ENCODE measurements at places on chromosomes 7 and 10. TPM values are rescaled to one million over a fixed set of nuclear protein-coding genes. Genes with fewer than 3 reads are reported as not detected.

Gene NPY4R2
- polyA plus RNA-seq = not detected

Gene STX1A
- polyA plus RNA-seq = 0.37 TPM

Gene CPA2
- not detected for polyA plus RNA-seq

Gene DKK1
- not detected for polyA plus RNA-seq

DNA sequence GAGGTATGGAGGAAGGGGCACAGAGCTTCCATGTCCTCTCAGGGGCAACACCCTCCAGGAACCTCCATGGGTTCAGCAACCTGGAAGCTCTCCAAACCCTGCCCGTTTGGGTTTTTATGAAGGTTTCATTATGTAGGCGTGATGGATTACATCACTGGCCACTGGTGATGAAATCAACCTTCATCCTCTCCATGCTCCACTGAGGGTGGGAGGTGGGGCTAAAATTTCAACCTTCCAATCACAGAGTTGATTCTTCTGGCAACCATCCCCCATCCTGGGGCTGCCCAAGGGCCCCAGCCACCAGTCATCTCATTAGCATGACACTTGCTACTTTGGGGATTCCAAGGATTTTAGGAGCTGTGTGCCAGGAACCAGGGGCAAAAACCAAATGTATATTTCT lies 90.1 kb downstream of the TEX36 start:
- H3K4me3 ChIP-seq = no peak overlapping the region
- H3K27ac ChIP-seq = no peak overlapping the region
- no peaks in the 10 kb centered on the region for H3K36me3 ChIP-seq
- DNase-seq = no peak
- no peaks in the 10 kb centered on the region for H3K4me1 ChIP-seq

- H3K27me3 ChIP-seq = peaks cover 40% of the 10 kb centered on the region
- no peaks in the 10 kb centered on the region for H3K36me3 ChIP-seq
- peaks cover 15% of the 10 kb centered on the region for H3K4me1 ChIP-seq
- no peak for DNase-seq
These were observed 3.8 kb upstream of the NRCAM start for GRCh38 chr7:108459922-108460551.

DNA sequence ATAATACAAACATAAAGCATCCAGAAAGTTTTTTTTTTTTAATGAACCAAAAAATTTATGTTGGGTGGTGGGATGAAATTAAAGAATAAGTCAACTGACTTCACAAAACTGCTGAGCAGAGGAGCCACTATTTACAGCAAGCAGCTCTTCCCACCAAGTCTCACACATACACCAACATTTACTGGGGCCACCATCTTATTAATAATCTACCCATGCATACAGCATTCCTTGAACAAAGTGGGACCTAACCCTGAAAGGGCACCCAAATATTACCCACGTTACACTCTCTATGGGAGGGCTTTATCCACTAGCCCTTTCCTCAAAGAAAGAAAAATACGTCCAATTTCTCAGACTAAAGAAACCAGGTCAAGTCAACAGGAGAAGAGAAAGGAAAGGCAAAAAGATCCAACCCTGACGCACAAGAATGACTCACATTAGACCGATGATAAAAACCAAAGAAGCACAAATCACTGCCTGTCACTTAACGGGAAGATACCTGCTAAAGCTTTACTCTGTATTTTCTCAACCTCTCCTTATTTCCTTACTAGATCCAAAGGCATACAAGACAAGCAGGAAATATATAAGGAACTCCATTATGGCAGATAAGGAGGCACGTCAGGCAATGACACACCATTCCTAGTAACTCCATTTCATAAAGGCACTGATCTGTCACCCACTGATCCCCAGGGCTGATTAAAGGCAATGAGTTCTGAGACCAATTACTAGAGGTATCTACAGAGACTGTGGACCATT lies 141.8 kb upstream of the ASAH2 start:
- no peak for DNase-seq
- peaks cover 49% of the 10 kb centered on the region for H3K4me1 ChIP-seq
- no peak overlapping the region for H3K27ac ChIP-seq
- H3K36me3 ChIP-seq = no peaks in the 10 kb centered on the region
- H3K27me3 ChIP-seq = no peaks in the 10 kb centered on the region

DNA sequence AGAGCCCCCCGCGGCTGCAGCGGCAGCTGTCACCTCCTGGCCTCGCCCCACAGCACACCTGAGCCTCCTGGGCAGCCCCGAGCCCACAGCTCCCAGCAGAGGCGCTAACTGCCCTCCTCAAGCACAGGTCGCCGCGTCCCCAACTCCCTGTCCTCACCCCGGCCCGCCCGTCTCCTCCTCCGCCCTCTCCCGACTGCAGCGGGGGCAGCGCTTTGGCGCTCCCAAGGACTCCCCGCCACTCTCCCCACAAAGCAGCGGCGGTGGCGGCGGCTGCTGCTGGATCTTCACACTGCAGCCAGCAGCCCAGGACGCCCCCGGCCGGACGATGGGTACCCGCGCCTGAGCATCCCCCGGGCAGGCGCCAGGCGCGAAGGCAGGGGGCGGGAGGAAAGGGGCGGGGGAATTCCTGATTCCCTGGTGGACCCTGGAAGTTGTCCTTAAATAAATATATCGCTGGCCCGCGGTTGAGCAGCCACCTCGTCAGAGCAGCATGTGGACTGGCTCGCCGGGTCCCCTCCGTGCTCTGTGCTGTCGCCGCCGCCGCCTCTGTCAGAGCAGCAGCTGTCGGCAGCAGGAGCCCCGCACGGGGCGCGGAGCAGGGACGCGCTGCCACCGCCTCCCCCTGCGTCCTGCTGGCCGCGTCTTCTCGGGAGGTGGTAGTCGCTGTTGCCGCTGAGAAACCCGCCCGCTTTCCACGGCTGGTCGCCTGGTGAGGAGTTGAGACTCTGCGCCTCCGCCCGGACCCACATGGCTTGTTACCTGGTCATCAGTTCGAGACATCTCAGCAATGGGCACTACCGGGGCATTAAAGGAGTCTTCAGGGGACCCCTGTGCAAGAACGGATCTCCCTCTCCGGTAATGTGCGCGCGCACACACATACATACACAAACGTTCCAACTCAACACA lies at the start of gene ZNF804B:
ZNF804B (plus strand) TSS at position 471 of the 906 bp plus-strand sequence; CDS start at position 748, 277 bp downstream.
- no peak within 1 kb of the TSS for H3K4me3 ChIP-seq
- DNase-seq = no peak
- no peak within 1 kb of the TSS for H3K27ac ChIP-seq
- H3K27me3 ChIP-seq = peaks cover 69% of the 10 kb centered on the region
- no peaks in the 10 kb centered on the region for H3K4me1 ChIP-seq

- H3K4me3 ChIP-seq = no peak overlapping the region
- no peak overlapping the region for H3K27ac ChIP-seq
- no peaks in the 10 kb centered on the region for H3K4me1 ChIP-seq
- no peaks in the 10 kb centered on the region for H3K36me3 ChIP-seq
- no peak for DNase-seq
- H3K27me3 ChIP-seq = no peaks in the 10 kb centered on the region
These were observed 70.6 kb downstream of the MCMBP start for GRCh38 chr10:119801998-119802538.

DNA sequence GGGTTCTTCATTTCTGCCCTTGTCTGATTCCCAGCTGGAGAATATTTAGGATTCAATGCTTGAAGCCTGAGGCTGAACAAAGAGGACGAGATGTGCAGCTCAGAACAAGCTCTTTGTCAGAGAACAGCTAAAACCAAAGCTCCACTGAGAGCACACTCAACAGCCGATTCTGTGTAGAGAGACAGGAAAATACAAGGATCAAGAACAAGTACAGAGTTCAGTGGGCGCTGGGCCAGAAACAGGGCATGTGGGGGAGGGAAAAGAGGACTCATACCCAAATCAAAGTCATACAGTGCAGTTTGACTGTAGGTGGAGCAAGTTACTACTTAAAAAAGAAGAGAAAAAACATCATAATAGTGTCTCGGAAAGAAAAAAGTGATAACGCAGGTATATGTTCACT lies at the start of gene AGMO:
AGMO (minus strand) TSS at position 181 of the 400 bp plus-strand sequence.
- no peaks in the 10 kb centered on the region for H3K27me3 ChIP-seq
- H3K4me1 ChIP-seq = no peaks in the 10 kb centered on the region
- no peak for DNase-seq
- no peaks in the 10 kb centered on the region for H3K36me3 ChIP-seq
- H3K4me3 ChIP-seq = no peak within 1 kb of the TSS
- H3K27ac ChIP-seq = no peak within 1 kb of the TSS

DNA sequence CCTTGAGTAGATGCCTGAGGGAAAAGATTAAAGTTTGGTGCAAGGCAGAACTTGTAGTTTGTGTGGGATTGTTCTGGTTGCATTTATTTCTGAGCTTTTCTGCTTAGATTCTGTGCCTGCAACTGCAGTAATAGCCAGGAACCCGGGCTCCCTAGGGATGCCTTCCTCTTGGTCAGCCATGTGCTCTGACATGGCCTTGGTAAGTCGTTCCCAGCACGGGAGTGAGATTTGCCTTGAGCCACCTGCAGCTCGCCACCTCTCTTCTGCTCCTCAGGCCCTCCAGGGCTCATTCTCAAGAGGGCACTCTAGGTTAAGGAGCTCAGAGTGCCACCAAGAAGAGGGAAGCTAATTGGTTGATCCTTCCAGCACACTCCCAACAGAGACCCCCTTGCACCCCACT lies 350.6 kb upstream of the MKI67 start:
- H3K27ac ChIP-seq = no peak overlapping the region
- H3K4me3 ChIP-seq = no peak overlapping the region
- H3K27me3 ChIP-seq = no peaks in the 10 kb centered on the region

DNA sequence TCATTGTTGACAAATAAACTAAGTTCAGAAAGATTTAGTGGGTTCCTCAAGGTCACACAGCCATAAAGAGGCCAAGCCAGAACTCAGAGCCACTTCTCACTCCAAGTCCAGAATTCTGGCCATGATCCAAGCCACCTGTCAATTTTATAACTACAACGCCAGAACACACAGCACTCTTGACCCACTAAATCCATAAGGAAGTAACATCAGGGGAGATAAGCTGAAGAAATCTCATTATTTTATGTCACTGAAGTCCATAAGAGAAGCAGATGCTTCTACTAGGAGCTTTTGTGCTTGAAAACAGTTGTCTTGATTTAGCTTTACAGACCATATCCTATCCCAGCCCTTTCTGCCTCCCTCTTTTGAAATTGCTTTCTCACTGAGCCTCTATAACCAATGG lies 15.9 kb downstream of the ADAM12 start:
- no peak overlapping the region for H3K27ac ChIP-seq
- no peaks in the 10 kb centered on the region for H3K27me3 ChIP-seq
- no peak for DNase-seq
- no peaks in the 10 kb centered on the region for H3K36me3 ChIP-seq
- H3K4me1 ChIP-seq = no peaks in the 10 kb centered on the region
- no peak overlapping the region for H3K4me3 ChIP-seq

GRCh38 chr10:113991091-113991860 lies 52.4 kb upstream of the ADRB1 start:
- DNase-seq = no peak
- H3K4me3 ChIP-seq = no peak overlapping the region
- H3K36me3 ChIP-seq = no peaks in the 10 kb centered on the region
- peaks cover 45% of the 10 kb centered on the region for H3K4me1 ChIP-seq
- no peaks in the 10 kb centered on the region for H3K27me3 ChIP-seq

DNA sequence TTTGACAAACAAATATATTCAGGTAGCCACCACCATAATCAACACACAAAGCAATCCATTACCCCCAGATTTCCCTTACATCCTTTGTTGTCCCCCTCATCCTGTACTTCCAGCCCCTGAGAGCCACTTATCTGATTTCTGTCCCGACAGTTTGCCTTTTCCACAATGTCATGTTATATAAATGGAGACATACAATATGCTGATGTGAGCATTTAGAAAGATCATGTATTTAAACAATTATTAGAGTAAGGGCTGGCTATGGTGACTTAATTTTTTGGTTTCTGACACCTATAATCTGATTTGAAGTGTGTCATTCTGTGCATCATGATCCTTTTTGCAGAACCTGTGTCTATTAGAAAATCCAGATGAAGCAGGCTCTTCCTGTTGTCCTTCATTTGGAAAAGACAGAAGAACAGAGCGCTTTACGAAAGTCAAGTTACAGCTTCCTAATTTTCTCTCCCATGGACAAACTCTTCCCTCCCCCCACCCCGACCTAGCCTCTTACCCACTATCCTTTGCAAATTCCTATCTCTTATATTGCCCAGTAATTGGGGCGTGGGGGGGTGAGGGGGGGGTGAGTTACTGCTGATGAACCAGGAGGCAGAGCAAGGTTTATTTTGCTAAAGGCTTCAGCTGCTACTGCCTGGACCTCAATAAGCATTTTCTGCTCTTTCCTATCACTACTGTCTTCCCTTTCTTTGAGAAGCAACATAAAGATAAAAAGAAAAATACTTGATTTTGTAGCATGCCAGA lies 252.4 kb upstream of the C7orf33 start:
- no peaks in the 10 kb centered on the region for H3K4me1 ChIP-seq
- H3K36me3 ChIP-seq = no peaks in the 10 kb centered on the region
- H3K27ac ChIP-seq = no peak overlapping the region

DNA sequence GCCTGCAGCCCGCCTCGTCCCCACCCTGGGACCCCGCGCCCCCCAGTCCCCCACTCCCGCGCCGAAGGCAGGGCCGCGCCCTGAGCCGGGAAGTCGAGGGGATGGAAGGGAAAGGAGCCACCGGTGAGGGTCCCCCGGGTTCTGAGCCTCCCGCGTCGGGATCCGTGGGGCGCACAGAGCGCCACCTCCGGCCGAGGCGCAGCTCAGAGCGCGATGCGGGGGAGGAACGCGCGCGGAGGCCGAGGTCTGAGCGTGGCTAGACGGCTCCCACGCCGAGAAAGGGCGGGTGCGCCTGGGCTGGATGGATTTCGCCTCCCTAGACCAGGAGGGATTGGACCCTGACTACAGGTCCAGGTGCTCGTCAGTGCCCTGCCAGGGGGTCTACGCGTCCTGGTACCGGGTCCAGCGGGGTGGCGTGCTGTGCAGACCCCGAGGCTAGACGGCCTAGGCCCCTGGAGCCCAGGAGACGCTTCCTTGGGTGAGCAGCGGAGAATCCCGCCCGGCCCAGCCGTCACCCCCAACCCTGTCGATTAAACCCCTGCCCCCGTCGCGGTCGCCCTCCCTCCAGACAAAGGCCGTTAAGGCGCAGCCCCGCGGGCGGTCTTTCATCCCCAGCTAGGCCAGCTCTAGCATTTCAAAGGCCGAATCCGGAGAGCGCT lies 986 bp upstream of the PDGFA start:
- H3K4me1 ChIP-seq = peaks cover 17% of the 10 kb centered on the region
- H3K4me3 ChIP-seq = peak overlapping the region; percentile 11
- no peak for DNase-seq
- no peak overlapping the region for H3K27ac ChIP-seq
- no peaks in the 10 kb centered on the region for H3K36me3 ChIP-seq
- peaks cover 82% of the 10 kb centered on the region for H3K27me3 ChIP-seq

GRCh38 chr10:33799281-33799943 lies 464.9 kb upstream of the NRP1 start:
- H3K4me1 ChIP-seq = no peaks in the 10 kb centered on the region
- no peaks in the 10 kb centered on the region for H3K27me3 ChIP-seq
- no peak overlapping the region for H3K27ac ChIP-seq
- no peak overlapping the region for H3K4me3 ChIP-seq
- no peak for DNase-seq

DNA sequence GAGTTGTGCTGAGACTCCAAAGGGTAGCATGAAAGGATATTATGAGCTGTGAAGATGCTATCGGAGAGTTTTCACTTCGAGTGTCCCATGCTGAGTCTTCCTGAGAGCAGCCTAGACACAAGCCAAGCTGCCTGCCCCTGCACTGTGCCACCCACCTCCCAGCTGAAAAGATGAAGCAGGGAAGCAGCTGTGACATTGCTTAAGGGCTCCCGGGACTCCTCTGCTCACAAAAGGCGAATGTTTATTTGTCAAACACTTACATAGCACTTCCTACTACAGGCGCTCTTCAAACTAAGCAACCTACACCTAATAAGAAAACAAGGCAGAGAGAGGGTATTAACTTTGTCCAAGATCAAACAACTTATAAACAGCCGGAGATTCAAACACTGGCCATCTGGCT lies 95.6 kb downstream of the OSBPL3 start:
- no peaks in the 10 kb centered on the region for H3K27me3 ChIP-seq
- H3K27ac ChIP-seq = no peak overlapping the region
- no peaks in the 10 kb centered on the region for H3K36me3 ChIP-seq
- DNase-seq = no peak
